Activated naive CD4-positive, alpha-beta T cell (primary cell): ENCODE measurements at places on chromosomes 6 and 20.

GRCh38 chr6:65117817-65118409, 589.1 kb downstream of the EYS start:
- no peak for DNase-seq

DNA sequence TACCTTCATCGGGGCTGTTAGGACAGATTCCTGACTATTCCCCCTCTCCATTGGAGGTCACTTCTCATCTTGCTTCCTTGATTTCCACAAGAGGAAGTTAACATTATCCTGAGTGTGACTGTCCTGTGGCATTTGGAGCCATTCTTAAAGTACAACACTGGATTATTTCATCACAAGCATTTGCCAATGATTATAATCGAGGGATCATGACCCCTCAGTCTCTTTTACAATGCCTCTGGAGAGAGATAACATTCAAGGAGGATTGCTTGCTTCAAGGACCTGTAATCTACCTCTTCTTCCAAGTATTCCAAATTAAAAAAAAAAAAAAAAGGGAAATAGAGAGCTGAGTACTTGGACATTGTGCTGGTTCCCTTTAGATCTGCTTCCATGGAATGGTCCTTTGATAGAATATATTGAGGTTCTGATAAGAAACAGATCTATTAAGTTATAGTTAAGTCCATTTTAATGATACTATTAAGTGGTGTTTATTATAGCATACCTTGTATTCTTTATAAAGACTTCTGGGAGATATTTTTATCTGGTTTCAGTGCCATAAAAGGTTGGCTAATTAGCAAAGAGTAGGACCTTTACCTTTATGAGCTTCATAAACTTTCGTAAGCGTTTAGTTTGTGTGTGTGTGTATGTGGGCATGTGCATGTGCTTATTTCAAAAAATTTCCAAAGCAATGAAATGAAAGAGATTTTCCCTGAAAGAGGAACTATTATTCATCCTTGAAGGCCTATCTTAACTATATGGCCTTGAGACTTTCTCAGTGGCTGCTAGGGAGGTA, 469.1 kb downstream of the DHX35 start:
- no peak for DNase-seq

DNA sequence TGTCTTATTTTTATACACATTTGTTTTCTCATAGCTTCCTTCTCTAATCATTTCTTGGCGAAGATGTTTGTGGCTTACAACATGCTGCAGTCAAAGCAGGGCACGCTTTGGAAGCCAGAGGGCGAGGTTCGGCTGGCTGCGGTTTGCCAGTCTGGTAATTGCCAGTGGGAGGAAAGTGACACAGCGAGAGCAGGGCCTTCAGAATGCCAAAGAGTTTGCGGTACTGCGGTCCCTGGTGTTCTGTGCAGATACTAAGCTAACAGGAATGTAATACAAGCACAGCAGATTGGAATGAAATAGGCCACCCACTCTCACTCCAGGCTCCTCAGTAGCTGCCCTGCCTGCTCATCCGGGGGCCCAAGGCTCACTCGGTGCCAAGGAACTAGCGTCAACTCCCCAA, 58.7 kb upstream of the TGM3 start:
- DNase-seq = no peak

- DNase-seq = no peak
These were observed 3.7 kb downstream of the COL20A1 start for GRCh38 chr20:63296531-63297299.
